ENCODE measurements at places on chromosomes 4 and X.

- DNase-seq = no peak
Measured at GRCh38 chr4:39263895-39264294, 81.6 kb downstream of the WDR19 start.

- DNase-seq = no peak
Measured at GRCh38 chr4:26985873-26986272, 125.2 kb downstream of the STIM2 start.

- no peak for DNase-seq
Measured at GRCh38 chrX:30627818-30628652, 25.2 kb upstream of the GK start.

- no peak for DNase-seq
Measured at GRCh38 chr4:75708218-75708691, 16.1 kb upstream of the USO1 start.

DNA sequence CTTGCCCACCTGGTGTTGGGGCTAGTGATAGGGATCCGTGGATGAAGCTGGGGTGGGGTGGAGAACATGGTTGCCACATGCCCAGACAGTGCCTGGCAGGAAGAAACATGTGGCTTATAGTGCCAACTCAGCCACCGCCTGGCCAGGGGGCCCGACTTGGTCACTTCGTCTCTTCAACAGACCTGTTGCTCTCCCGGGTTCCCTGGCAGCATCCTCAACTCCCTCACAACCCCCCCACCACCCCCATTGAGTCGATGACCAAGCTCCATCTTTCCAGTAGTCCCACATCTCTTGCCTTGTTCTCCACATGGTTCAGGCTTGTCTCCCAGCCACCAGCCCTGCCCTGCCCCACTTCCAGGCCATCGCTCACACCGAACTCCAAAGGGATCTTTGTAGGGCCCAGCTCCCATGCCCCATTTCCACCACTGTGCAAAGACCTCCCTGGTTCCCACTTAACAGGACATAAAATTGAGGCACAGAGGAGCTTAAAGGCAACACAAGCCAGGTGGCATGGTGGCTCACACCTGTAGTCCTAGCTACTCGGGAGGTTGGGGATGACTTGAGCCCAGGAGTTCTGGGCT lies 7.8 kb downstream of the PNCK start:
- DNase-seq = no peak

Measured in EH (cell line).